Esophagus squamous epithelium (tissue), 5 donors: ENCODE measurements at places on chromosomes 11 and 22.

- no peak for DNase-seq
Observed at GRCh38 chr22:40462195-40462984, 92.0 kb downstream of the SGSM3 start.

GRCh38 chr11:34468209-34468841 lies 29.6 kb downstream of the CAT start:
- DNase-seq = no peak

DNA sequence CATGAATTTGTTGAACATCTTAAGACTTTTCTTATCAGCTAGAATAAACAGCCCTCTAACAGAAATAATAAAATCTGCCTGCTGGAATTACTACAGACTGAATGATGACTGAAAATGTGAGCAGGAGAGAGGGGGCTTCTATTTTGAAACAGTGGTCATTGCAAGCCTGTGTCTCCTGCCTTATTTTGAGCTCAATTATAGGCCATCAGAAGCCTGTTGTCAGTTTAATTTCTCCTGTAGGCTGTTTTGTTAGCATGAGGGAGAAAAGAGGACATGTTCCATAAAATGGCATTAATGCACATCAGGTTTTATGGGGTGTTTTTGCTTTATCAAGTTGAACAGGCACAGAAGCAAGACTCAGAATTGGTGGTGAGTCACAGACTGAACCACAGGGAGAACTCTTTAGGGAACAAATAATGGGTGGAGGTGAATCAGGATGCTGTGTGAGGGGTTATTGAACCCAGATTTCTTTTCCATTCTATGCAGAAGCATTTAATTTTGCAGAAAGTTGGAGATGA lies 129.1 kb downstream of the PARVA start:
- DNase-seq = no peak

GRCh38 chr22:22079404-22080148 lies 97.0 kb upstream of the TOP3B start:
- no peak for DNase-seq

- no peak for DNase-seq
Observed at GRCh38 chr22:48138427-48138826, 1376.0 kb downstream of the TBC1D22A start.

GRCh38 chr22:46665151-46665695 lies 45.0 kb downstream of the GRAMD4 start:
- DNase-seq = no peak

- no peak for DNase-seq
Observed at GRCh38 chr22:24319451-24319850, 48.8 kb downstream of the SPECC1L start.

- no peak for DNase-seq
Observed at GRCh38 chr22:49739138-49739537, 88.5 kb downstream of the BRD1 start.

DNA sequence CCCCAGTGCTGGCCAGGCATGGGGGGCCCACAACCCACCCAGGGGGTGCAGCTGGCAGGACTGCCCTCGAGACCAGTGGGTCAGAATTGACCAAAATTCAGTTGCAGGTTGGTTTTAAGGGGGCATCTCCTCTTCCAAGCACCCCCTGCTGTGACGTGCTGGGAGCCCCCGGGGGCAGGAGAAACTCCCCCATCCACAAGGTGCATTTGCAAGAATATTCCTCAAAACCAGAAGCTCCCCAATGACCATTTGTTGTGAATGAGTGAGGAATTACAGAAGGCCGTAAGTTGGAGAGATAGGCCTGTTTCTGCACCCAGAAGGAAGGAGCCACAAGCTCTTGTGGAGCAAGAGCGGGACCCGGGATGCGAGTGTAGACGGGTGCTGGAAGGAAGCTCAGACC lies 414.5 kb downstream of the BRD1 start:
- DNase-seq = no peak

- no peak for DNase-seq
Observed at GRCh38 chr11:68342459-68343158, 30.2 kb downstream of the LRP5 start.

DNA sequence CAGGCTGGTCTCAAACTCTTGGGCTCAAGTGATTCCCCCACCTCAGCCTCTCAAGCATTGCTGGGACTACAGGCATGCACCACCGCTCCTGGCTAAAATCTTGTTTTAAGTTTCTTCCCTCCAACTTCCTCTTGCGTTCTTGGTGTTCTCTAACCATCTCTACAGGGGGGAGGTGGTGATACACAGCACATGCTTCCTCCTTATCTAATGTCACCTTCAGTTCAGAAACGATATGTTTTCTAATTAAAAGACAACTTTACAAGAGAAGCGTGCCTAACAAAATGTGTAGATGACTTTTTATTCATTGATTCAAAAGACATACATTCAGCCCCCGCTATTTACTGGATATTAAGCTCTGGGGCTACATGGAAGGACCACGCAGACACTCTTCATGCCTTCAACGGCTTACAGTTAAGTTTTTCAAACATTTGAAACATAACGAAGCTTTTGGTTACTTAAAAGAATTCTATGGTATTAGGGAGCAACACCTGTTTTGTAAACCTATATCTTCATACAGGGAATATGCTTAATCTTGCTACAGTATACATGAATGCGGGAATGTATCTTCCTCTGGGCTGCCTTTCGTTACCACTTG lies 933 bp upstream of the DLAT start:
- no peak for DNase-seq
